ENCODE measurements at places on chromosomes 4 and X.

- DNase-seq: no peak
Measured at GRCh38 chr4:99011910-99012309, 16.4 kb downstream of the METAP1 start.

- DNase-seq: no peak
Measured at GRCh38 chr4:56142088-56142487, 193.3 kb downstream of the CEP135 start.

DNA sequence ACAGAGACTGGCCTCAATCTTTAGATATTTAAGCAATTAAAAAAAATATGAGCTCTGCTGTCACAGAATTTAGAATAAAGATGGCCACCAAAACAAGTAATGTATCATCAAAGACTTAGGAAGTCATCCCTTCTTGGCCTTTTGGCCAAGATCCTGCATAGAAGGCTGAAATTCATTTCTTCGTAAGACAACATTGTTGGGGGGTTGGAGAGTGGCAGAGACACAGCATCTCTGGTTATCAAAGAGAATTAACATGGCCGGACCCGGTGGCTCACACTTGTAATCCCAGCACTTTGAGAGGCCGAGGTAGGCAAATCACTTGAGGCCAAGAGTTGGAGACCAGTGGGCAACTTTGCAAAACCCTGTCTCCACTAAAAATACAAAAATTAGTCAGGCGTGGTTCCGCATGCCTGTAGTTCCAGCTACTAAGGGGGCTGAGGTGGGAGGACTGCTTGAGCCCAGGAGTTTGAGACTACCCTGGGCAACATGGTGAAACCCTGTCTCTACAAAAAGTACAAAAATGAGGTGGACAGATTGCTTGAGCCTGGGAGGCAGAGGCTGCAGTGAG is 4.0 kb downstream of the PPM1K start:
- no peak for DNase-seq

DNA sequence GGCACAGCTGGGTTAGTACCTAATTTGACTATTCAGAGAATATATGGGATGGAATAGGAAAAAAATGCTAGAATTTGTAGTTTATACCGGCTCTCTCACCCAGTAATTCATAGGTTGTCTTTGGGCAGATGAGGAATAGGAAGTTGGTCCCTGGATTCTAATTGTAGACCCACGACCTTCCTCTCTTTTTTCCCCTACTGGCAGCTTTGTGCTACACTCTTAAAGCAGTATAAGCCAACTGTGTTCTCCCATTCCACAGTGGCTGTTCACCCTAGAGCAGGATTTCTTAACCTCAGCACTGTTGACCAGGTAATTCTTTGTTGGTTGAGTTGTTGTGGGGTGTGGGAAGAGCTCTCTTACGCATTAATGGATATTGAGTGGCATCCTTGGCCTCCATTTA is 92.9 kb downstream of the FNIP2 start:
- DNase-seq: no peak

DNA sequence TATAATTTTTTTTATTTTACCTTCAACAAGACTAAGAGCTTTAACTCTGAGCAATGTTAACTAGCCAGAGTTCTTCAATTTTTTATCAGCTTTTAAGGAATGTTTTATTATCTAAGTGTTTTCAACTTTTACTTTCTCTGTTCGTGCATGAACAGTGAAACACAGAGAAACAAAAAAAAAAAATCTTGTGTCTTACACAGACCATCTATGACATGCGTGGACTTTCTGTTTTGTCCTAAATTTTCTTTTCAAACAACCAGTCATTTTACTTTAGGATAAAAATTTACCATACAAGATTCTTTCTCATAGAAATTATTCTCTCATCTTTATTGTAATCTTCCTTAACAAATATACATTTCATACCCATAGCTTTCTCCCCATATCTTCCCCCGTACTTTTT is 731.9 kb upstream of the PCDH10 start:
- DNase-seq: no peak

GRCh38 chrX:79325263-79325958 is 41.7 kb downstream of the ITM2A start:
- DNase-seq: no peak

GRCh38 chr4:20046931-20047677 is 204.6 kb upstream of the SLIT2 start:
- DNase-seq: no peak

DNA sequence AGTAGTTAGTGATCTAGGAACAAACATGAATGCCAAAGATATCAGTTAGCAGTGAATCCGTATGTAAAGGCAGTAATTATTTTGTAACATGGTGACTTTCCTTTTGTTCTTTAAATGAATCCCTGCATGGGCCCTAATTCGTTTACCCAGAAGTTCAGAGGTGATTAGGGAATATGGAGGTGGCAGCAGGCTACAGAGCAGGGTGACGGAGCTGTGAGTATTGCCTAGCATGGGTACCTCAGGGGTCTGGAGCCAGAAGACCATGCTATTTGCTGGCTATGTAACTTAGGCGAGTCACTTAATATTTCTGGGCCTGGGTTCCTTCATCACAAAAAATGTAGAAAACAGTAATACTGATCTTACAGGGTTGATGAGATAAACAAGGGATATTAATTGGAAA is 184.9 kb downstream of the ENOX2 start:
- DNase-seq: no peak

DNA sequence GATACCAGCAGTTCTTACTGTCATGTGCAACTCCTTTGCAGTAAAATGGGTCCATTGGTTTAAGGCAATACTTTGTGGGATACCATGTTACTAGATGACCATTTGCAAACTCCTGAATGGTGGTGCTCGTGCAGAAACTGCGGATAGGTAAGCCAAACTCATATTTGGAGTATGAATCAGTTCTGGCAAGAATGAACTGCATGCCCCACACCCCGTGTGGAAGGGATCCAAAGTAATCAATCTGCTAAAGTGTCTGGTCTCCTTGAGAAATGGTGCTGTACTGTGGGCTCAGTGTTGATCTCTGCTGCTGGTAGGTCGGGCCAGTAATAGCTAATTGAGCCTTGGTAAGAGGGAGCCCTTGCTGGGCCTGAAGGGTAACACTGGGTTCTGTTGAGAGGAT is 4.2 kb upstream of the TAB3 start:
- DNase-seq: no peak

- DNase-seq: no peak
Measured at GRCh38 chrX:122622795-122623194, 561.3 kb upstream of the GRIA3 start.

- no peak for DNase-seq
Measured at GRCh38 chr4:74402692-74403456, 37.9 kb downstream of the EREG start.

DNA sequence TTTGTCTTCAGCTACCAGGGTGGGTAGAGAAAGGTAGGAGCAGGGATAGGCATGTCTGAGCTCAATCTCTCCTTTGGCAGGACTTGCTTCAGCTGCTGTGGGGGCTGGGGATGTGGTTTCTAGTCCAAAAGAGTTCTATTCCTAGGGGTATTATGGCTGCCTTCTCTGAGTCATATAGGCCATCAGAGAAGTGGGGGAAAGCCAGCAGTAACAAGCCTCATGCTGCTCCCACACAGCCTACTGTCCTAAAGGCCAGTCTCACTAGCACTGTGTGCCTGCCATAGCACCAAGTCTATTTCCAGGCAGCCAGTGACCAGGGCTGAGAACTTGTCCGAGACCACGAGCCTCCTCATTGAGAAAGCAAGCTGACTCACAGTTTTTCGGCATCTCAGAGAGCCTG is 270.6 kb downstream of the DCAF12L2 start:
- DNase-seq: no peak

DNA sequence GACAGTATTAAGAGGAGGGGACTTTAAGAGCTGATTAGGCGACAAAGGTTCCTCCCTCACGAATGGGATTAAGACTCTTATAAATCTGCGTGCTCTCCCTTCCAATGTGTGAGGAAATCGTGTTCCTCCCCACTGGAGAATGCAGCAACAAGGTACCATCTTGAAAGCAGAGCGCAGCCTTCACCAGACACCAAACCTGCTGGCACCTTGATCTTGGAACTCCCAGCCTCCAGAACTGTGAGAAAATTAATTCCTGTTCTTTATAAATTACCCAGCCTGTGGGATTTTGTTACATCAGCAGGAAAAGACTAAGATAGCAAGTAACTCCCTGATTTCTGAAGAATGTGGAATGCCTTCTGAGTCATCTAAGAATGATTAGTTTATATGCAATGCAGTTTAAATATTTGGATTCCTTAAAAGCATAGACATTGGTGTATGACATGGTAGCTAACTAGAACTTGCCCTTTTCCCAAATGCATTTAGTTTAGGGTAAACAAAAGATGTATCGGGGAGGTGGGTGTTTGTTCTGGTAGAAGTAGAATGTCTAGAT is 86.1 kb downstream of the USP46 start:
- no peak for DNase-seq

DNA sequence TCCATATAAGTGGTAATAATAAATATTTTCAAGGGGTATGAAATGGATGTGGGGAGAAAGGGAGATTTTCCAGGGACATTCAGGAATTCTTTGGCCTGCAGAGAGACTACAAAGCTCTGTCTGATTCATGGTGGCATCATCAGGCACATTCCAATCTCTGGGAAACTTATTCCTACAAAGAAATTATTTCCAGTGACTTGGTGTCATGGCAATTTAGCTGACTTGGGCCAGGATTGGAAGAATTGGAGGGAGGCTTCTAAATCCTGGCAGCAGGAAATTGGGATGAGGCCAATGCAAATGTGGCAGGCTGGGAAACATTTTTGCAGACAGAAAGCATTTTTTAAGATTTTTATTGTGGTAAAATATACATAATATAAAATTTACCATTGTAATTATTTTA is 204.6 kb downstream of the RTL9 start:
- no peak for DNase-seq

DNA sequence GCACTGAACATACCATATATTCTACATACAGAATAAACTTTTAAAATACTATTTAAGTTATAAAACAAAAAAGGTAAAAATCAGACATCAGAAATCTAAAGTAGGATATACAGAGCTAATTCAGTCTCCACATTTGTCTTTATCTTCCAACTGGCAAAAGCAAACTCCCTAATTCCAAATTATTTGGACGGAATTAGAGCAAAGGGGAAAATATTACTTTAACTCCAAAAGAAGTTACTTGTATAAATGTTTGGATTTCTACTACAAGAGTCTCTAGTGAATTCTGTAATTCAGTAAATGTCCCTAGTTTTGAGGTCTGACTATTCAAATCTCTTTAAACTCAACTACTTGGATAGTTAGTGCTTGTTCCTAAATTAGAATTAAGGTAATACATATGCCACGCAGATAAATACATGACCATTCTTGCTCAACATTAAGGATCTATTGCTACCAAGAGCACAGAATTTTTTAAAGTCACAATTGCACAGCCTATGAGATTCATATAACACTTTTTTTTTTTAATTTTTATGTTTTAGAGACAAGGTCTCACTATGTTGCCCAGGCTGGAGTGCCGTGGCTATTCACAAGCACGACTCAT is 7.3 kb downstream of the ZNF280C start:
- DNase-seq: no peak

- DNase-seq: no peak
Measured at GRCh38 chr4:53141308-53141707, 224.6 kb downstream of the SCFD2 start.

- peak; percentile 52 for DNase-seq
Measured at GRCh38 chr4:176404621-176405020, 84.9 kb downstream of the SPCS3 start.

DNA sequence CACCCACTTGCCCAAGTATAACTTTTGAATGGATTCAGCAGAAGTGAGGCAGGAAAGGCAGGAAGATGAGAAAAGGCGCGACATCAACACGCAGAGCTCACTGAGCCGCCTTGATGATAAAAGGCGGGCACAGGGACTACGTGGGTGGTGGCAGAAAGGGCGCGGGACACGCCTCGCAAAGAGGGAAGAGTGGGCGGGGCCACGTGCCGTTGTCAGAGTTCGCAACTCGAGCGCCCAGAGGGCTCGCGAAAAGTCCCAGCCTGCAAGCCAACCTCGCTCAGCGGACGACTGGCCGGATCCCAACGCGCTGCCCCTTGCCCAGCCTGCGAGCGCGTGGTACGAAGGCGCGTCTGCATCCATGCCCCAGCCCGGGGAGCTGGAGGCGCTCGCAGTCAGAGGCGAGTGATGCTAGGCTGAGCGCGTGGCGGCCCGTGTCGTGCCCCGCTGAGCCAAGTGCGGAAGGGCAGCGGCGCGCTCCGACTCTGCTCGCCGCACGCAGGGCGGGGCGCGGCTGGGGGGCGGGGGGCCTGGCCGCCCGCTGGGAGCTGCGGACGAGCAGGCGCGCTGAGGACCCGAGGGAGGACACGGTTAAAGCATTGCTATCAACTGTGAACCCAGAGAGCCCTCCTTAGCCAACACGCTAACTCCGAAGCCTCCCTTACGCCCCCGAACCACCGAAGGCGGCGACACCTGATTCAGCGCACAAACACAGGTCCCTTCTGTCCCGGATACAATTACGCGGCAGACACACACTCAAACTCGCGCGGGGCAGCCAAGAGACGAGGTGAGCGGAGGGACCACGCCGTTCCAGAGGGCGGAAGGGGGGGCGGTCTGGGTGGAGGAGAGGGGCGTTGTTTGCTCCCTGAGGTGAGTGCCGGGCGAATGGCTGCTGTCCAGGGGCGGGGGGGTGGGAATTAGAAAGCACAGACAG is at the start of gene UGT8:
TSS of gene UGT8 (plus strand) at position 617 of the 931 bp plus-strand sequence. CDS start 24,074 bp downstream, outside the sequence.
- no peak for DNase-seq

DNA sequence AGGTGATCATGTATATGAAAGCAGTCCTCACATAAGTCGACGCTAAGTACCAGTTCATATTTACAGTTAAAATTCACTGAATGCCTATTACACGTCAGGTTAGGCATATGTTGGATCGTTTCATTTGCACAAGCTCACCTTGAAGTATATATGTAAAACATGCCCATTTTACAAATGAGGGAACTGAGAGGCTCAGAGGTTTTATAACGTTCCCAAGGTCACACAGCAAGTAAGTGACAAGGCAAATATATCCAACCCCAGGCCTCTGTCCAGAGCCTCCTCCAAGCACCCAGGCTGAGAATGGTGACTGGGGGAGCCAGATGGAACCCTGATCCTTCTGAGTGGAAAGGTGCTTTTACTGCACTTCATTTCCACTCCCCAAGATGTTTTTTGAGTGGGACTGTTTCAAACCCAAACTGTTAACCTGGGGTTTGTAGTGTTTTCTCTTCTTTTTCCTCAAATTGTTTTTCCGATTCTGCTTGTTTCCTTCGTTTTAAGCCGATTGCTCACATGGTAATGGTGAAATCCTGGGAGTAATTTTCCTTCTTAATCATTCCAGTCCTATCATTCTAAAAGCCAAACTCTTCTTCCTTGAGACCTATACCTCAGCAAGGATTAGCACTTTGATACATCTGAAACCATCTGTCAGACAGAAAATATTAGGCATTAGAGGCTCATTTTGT is 791 bp downstream of the SMIM20 start:
- no peak for DNase-seq

GRCh38 chr4:74460833-74461232 is 15.9 kb downstream of the AREG start:
- no peak for DNase-seq
